Airway epithelial cell (primary cell): ENCODE measurements at places on chromosomes 13 and 19. TPM values are rescaled to one million over a fixed set of nuclear protein-coding genes. Genes with fewer than 3 reads are reported as not detected.

Gene ZNF112
- 1.5 and 2.2 TPM in 2 replicates for total RNA-seq

Gene CLIP3
- total RNA-seq, result 0.19 and 0.28 TPM in 2 replicates

Gene ENOX1
- 0.23 and 0.56 TPM in 2 replicates for total RNA-seq

Gene ZNF544
- total RNA-seq, result 40.3 and 54.7 TPM in 2 replicates

Gene ZNF627
- total RNA-seq, result 7.1 and 9.6 TPM in 2 replicates

Gene GPC5
- not detected in 2 replicates for total RNA-seq

Gene GAPDHS
- not detected in 2 replicates for total RNA-seq

Gene PRSS57
- not detected in 2 replicates for total RNA-seq

Gene CGB2
- 0.49 and 1.3 TPM in 2 replicates for total RNA-seq

Gene NALCN
- total RNA-seq, result 0.37 and 1.2 TPM in 2 replicates

Gene ARRDC5
- not detected in 2 replicates for total RNA-seq

Gene PPM1N
- total RNA-seq, result 3.0 and 3.9 TPM in 2 replicates

Gene ANGPTL4
- 55.1 and 67.8 TPM in 2 replicates for total RNA-seq

Gene THSD1
- 7.9 and 9.4 TPM in 2 replicates for total RNA-seq

Gene ZNF772
- 6.4 and 11.4 TPM in 2 replicates for total RNA-seq
